ENCODE measurements at places on chromosomes 1 and 21.

DNA sequence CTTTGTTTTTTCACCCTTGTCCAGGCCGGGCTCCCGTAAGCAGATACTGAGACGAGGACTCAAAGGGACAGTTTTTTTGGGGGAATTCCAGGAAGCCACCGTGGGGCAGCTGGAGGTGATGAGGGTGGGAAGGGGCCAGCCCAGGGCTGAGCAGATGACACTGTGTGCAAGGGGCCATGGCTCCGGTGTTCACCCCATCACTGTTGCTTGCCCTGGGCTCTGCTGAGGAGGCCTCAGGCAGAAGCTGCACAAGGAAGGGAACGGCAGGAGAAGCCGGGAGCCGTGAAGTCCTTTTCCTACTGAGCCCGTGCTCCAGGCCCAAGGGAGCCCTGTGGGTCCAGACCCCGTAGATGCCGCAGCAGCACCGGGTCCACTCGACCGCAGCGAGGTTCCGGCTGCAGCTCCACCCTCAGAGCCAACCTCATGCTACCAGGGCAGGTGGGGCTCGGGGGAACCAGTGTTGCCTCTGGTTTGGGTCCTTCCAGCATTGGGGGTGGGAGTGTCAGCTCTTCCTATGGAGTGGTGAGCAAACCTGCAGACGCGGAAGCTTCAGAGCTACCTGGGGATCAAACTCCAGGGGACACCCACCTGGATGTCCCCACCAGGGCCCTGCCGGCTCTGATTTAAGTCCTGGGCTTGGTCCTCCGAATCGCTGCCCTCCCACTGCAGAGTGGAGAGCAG is 4.3 kb upstream of the CALML6 start:
- peaks cover 29% of the 10 kb centered on the region for H3K4me1 ChIP-seq
- H3K27ac ChIP-seq = no peak overlapping the region
- no peaks in the 10 kb centered on the region for H3K27me3 ChIP-seq
- no peaks in the 10 kb centered on the region for H3K36me3 ChIP-seq
- H3K4me3 ChIP-seq = no peak overlapping the region

GRCh38 chr1:183841950-183842794 is 37.3 kb downstream of the RGL1 start:
- no peaks in the 10 kb centered on the region for H3K27me3 ChIP-seq
- peak overlapping the region; percentile 73 for H3K27ac ChIP-seq
- peak; percentile 26 for DNase-seq
- no peaks in the 10 kb centered on the region for H3K4me1 ChIP-seq
- H3K36me3 ChIP-seq = no peaks in the 10 kb centered on the region
- no peak overlapping the region for H3K4me3 ChIP-seq

- no peak overlapping the region for H3K27ac ChIP-seq
- no peaks in the 10 kb centered on the region for H3K4me1 ChIP-seq
- H3K36me3 ChIP-seq = no peaks in the 10 kb centered on the region
- H3K27me3 ChIP-seq = no peaks in the 10 kb centered on the region
These were observed 102.1 kb downstream of the DAB1 start for GRCh38 chr1:57321776-57322175.

DNA sequence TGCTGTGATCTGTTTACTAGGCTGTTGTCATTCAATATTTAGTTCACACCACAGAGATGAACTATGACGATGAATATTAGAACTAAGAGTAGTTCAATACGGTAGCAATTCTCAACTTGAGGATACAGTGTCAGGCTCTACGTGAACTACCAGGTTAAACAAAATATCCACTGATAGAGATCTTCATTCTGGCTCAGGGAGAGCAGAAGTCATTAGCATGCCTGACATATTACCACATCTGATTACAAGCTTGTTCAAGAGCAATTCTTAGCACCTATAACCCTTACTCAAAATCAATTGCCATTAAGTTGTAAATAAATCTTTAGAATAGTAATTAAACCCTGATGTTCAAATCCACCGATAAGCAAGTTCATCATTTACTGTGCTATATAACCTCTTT is 207.2 kb downstream of the CHRM3 start:
- H3K36me3 ChIP-seq = no peaks in the 10 kb centered on the region
- H3K4me1 ChIP-seq = no peaks in the 10 kb centered on the region
- H3K27ac ChIP-seq = no peak overlapping the region
- H3K27me3 ChIP-seq = no peaks in the 10 kb centered on the region
- H3K4me3 ChIP-seq = no peak overlapping the region

- no peak overlapping the region for H3K4me3 ChIP-seq
- no peaks in the 10 kb centered on the region for H3K36me3 ChIP-seq
- no peaks in the 10 kb centered on the region for H3K4me1 ChIP-seq
- H3K27ac ChIP-seq = no peak overlapping the region
- H3K27me3 ChIP-seq = no peaks in the 10 kb centered on the region
- DNase-seq = no peak
These were observed 868.0 kb downstream of the USP25 start for GRCh38 chr21:16597753-16598152.

GRCh38 chr1:98126740-98127139 is 205.9 kb upstream of the DPYD start:
- no peaks in the 10 kb centered on the region for H3K36me3 ChIP-seq
- DNase-seq = no peak
- H3K4me1 ChIP-seq = no peaks in the 10 kb centered on the region
- no peaks in the 10 kb centered on the region for H3K27me3 ChIP-seq
- H3K27ac ChIP-seq = no peak overlapping the region

DNA sequence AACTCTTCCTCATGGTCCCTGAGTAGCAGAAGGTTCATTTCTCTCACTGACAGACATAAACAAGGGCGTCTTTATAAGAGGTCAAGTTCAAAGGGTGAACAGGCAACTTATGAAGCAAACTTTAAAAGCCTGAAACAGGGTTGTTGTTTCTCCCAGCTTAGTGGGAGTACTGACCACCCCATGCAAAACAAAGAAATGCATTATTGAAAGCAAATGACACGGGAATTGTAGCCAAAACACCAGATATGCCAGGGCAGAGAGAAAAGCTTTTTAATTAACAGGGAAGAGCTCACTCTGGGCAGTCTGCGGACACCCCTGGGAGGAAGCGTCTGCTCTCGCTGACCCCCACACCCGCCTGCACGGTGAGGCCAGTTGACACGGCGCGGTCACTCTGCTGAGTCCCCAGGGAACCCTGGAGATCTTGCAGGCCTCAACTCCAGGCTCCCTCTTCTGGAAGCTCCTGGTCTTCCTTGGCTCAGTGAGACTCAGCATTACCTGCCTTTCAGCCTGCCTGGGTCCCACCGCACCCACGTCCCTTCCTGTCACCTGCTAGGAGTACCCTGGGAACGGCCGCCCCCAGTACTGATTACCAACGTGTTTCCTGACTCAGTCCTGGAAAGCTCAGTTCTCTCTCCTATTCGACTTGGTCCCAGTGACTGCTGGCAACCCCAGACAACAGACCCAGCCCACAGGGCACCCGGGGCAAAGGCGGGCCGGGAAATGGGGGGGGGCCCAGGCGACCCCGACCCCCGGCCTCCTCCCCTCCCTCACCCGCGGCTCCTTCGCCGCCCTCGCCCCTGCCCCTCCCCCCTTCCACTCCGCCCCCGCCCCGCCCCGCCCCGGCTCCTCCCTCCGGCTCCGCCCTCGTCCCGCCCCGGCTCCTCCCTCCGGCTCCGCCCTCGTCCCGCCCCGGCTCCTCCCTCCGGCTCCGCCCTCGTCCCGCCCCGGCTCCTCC is 972 bp downstream of the CFAP410 start:
- H3K4me3 ChIP-seq = peak overlapping the region; percentile 29
- peaks cover 18% of the 10 kb centered on the region for H3K4me1 ChIP-seq
- peak overlapping the region; percentile 91 for H3K27ac ChIP-seq
- peak; percentile 70 for DNase-seq

DNA sequence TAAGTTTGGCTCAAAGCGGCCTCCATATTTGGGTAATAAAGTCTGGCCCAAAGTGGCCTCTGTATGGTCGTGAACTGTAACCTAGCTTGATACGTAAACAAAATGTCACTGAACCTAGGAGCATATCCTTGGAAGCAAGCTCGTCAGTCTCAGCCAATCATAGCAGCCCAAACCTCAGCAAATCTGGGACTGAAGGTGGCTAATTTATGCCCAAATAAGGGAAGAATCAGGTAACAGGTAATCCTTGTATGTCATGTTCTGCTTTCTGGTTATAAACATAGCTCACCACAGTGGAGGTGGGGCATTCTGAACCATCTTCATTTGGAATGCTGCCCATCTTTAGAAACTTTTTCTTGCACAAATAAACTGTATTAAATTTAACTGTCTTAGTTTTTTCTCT is 281.1 kb downstream of the TTLL7 start:
- no peak for DNase-seq
- no peak overlapping the region for H3K27ac ChIP-seq
- no peaks in the 10 kb centered on the region for H3K36me3 ChIP-seq
- H3K27me3 ChIP-seq = no peaks in the 10 kb centered on the region
- no peak overlapping the region for H3K4me3 ChIP-seq

All from transverse colon (tissue), 4 donors.